ENCODE measurements at places on chromosomes 6 and 20.

DNA sequence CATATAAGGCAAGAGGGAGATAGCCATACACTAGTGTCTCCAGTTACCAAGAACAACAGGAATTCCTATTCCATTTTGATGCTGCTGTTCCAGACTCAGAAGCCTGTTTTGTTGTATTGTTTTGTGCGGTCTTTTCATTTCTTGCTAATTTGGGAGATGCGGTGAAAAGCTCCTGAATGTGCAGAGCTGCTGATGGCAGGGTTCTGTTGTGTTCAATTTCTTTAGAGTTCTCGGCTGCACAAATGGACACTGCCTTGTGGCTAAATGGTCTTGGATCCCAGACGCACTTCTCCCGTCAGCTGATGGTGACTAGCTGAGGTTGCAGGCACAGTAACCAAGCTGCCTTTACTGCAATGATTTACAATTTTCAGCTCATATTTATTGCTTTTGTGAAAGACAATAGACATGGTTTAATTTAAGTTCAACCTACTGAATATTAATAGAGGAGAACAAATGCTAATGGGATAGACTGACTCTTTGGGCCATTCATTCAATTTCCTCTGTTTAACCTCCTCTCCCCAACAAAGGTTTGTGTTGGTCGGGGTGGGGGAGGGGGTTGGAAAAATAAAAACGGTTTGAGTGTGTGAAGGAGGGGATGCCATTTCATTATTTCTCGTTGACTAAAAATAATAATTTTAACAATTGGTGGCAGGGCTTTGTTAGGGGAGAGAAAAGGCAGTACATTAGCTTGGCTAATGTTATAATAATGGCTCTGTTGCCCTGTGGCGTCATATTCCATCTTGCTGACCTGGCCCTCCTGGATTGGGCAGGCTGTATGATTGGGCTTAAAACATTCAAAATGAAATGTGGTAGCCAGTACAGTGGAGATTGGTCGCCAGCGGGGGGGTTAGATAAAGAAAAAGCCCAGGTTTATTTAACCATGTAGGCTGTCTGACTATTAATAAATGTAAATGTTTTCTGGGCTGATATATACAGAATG, 159.5 kb downstream of the JARID2 start:
- no peak for DNase-seq

- no peak for DNase-seq
These were observed 54.0 kb upstream of the RAB32 start for GRCh38 chr6:146489468-146490151.

GRCh38 chr6:99349171-99350141, at the start of gene FAXC:
FAXC (minus strand) TSS chr6:99349674; CDS start chr6:99349372, 302 bp downstream.
- peak; percentile 27 for DNase-seq

DNA sequence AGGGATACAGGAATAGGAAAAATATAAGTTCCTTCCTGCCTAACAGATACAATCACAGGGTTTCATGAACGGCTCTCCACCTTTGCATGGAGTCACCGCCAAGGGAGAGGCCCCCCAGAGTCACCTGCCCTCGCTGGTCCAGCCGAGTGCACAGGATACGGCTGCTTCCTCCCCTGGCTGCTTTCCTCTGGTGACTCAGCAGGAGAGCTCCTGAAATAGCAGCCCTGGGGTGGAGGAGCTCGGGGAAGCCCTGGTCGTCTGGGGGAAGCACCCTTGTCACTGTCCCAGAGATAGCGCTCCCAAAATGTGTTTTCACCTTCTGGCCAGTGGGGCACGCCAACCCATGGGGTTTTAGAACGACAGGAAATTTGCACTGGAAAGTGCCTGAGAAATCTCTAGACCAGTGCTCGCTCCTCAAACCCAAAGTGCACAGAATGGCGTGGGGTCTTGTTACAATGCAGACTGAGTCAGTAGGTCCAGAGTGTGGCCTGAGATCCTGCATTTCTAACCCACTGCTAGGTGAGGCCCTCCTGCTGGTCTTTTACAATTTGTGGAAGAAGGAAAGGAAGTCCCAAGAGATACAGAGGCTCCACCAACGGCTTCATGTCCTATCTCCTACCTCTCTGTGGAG, 35.9 kb upstream of the FAM50B start:
- DNase-seq, result no peak

GRCh38 chr6:38508894-38509293, 130.8 kb downstream of the BTBD9 start:
- DNase-seq, result no peak

DNA sequence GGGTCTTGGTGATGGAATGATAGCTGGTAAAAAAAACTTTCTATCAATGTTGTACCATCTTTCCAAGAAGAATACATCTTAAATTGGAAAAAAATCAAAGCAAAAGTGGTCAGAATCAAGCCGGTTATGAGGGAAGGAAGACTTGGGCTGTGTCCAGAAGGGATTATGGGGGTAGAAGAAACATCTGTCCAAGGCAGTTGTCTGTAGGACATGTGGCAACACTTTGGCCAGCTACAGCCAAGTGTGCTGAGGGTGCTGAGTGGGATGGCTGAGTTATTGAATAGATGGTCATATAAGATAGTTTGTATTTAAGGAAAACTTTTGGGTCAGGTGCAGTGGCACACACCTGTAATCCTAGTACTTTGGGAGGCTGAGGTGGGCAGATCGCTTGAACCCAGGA, 38.4 kb downstream of the INSM1 start:
- no peak for DNase-seq

DNA sequence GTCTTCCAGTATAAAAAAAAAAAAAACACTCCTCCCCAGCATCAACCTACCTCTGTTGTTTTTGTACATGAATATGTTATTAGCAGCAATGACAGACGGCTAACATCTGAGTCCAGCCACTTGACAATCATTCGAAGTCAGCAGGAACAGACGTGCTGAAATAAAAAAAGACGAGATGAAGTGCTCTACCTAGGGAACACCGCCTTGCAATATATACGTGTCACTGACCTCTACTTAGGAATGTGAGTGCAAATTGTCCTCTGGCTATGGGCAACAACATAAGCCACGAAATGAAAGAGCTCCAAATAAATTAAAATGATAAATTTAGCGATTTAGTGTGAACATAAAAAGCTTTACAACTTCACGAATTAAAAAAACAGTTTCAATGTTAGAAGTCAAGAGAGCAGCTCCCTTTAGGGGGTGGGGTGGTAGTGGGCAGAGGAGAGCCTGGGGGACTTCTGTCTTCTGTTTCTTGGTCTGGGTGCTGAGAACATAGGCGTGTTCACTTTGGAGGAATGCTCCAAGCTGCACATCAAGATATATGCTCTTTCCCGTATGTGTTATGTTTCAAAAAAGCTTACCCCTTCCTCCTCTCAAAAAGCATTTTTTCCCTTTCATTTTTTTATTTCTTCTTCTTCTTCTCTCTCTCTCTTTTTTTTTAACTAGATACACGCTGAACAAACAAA, 23.3 kb downstream of the EDN1 start:
- DNase-seq, result no peak

- no peak for DNase-seq
These were observed 22.8 kb downstream of the KIF13A start for GRCh38 chr6:17964633-17965032.

DNA sequence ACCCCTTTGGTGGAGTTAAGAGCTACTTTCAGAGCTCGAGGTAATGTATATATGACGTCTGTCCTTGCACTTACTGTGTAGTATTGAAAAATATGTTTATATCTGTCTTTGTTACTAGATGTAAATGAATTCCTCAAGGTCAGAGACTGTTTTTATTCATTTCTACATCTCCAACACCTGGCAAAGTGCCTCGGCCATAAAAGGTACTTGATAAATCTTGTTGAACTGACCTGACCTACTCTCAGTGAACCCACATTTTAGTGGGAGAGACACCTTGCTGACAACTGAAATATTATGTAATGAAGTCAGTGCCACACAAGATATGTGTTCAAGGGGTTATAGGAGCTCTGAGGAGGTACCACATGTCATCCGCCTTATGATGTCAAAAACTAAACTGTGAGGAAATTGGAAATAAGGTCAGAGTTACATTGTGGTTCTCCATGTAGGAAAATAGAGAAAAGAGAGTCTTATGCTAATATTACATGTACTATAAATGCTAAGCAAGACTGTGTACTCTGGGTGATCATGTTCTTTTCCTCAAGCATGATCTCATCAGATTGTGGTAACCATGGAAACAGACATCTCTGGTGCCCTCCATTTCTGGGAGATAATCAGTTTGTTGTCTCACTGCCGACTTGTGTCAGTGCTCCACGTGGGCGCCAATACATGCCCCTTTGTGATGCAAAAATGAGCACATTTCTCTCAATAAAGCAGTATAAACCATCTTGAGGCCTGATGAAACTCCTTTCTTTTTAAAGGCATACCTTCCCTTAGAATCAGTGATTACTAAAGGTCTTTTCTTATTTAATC, 5.7 kb upstream of the TMEM30A start:
- DNase-seq, result no peak

- DNase-seq, result no peak
These were observed 35.3 kb downstream of the TRIM38 start for GRCh38 chr6:25997921-25998320.

- no peak for DNase-seq
These were observed 234.7 kb upstream of the ECI2 start for GRCh38 chr6:4370066-4370465.

DNA sequence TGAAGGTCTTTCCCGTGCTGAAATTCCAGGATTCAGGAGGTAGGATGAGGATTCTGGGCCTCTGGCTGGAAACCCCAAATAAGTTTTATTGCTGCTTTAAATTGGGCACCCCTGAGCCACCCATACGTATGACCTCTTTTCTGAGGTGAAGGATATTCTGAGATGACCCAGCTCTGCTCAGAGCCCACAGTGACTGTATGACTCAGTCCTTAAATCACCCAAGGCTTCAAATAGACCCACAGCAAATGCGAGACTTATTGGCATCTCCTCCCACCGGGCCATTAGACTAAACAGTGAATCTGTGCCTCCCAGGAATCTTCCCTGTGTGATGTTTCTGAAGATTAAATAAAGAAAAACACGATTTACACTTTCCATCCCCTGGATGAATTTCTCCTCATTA, 9.5 kb downstream of the SIRPG start:
- DNase-seq, result no peak

DNA sequence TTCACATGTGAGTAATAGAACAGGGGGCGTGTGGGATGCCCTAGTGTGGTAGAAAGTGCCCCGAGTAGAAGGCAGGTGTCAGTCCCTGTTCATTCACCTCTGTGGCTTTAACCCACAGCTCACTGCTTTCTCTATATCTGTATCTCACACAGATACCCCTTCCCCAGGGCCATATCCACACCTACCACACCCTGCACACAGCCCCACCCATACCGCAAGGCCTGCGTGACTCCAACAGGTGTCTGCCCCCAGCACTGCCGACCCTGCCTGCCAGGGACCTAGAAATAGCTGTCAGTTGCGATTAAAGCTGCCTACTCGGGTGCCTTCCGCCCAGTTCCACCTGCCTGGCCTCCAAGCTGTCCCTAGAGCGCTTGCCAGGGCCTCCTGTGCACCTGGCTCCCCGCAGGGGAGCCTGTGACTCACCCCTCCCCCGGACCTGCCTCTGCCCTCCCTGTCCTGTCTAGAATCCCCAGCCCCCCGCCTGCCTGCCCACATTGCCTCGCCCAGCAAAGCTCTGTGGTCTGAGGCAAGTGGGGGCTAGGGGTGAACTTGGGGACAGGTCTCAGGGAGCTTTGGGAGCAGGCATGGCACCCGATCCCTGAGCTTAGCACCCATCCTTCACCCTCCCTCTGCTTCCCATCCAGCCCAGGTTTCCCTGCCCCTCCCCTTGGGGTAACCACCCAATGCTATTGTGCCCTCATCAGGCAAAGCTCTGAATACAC, 38.3 kb upstream of the ID1 start:
- peak; percentile 52 for DNase-seq

DNA sequence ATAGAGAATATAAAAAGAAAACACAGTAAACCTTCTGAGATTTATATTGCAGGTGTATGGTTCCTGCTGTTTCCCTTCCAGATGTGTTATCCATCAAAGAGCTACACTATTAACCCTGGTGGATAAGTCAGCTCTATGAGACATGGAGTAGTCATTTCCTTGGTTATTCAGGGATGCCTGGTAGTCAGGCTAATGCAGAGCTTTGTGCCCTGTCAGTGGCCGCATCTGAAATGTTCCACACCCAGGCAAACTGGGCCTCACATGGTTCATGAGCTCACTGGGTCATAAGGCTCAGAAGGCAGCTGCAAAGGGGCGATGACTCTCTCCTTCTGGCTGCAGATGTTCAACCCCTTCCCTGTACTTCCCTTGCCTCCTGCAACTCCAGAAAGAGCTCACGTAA, 473.6 kb downstream of the EPHA7 start:
- no peak for DNase-seq
